ENCODE measurements at places on chromosomes 4 and X.

- no peak for DNase-seq
Measured at GRCh38 chr4:7967501-7968261, 28.0 kb upstream of the AFAP1 start.

GRCh38 chr4:128876200-128876599 is 66.7 kb downstream of the JADE1 start:
- DNase-seq: no peak

DNA sequence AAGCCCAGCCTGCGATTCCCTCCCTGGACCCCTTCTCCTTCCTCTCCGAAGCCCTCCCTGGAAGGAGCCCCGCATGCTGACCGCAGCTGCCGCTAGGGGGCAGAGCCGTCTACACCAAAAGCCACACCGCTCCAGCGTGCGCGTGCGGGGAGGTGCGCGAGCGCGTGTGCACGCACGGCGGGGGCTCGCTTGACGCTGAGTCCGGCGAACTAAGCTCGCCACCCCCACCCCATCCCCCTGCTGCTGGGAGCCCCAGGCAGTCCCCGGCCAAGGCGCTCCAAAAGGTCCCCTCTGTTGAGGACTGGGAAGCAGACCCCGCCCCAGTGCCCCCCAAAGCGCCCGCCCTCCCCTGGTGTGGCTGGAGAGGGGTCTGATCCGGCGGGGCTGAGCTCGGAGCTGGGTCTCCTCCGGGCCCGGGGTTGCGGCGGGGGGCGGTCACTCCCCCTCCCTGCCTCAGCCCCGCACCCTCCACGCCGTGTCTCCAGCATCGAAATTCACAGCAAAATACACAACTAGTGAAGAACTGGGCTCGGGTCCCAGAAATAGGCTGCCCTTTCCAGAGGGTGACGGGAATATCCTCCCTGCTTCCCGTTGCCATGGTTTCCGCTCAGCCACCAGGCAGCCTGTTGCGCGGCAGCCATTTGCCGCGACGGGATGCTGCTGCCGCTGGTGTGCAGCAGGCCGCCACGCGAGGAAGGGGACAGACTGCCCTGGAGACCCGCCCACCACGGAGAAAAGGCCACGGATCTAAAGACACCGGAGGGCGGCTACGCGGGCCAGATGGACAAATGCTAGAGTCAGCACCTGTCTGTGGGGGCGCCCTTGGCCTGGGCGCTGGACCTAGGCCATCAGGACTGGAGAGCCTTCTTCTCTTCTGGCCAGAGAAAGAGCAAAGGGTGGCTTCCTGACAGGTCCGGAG is 11.2 kb upstream of the CCNQ start:
- DNase-seq: peak; percentile 71

DNA sequence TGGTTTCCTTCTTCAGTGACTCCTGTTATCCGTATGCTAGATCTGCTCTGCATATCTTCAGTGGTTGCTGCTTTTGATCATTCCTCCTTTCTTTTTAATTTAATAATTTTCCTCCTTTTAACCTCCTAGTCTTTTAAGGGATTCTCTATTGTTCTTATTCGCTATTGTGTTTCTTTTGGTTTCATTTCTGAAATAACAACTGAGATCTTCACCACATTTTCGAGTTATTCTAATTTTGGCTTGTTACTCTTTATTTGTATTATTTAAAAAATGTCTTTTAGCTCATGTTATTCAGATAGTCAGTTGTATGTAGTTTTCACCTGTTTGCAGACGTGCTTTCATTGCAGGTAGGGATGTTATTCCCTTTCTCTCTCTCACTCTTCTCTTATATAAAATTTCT is 24.9 kb downstream of the IGFBP7 start:
- no peak for DNase-seq

- no peak for DNase-seq
Measured at GRCh38 chrX:12843061-12843667, 23.7 kb upstream of the TLR7 start.

- no peak for DNase-seq
Measured at GRCh38 chr4:18798123-18798522, 776.6 kb upstream of the LCORL start.

GRCh38 chr4:140579278-140579677 is 10.5 kb upstream of the UCP1 start:
- DNase-seq: no peak

DNA sequence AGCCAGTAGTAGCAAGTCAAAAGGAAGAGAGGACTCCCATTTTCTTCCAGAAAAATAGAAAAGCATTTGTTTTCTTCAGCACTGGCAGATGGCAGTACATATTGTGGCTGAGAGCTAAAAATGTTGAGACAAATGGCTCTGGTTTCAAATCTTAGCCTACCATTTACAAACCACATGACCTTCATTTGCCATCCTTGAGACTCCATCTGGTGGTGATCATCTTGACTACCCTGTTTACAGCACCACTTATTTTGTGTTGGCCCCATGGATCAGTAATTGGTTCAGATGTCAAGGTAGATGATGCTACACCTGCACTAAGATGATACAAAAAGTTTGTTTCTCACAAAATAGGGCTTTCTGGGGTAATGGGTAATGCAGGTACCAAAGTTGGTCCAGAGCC is 951.8 kb upstream of the IGFBP7 start:
- DNase-seq: peak; percentile 62

DNA sequence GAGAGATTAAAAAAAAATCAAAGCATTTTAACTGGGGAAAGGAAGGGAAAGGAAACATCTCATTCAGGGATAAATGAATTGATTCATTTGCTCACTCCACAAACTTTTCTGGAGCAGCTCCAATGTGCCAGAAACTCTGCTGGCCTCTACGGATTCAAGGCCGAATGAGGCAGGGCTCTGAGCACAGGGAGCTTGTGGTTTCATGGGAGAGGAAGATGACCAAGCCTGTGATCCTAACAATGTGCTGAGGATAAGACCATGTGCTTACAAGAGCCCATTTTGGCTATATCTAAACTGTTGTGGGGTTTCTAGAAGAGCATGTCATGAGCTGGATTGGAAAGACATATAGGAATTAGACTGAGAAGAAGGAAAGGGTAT is 137.5 kb downstream of the ZNF674 start:
- DNase-seq: no peak

DNA sequence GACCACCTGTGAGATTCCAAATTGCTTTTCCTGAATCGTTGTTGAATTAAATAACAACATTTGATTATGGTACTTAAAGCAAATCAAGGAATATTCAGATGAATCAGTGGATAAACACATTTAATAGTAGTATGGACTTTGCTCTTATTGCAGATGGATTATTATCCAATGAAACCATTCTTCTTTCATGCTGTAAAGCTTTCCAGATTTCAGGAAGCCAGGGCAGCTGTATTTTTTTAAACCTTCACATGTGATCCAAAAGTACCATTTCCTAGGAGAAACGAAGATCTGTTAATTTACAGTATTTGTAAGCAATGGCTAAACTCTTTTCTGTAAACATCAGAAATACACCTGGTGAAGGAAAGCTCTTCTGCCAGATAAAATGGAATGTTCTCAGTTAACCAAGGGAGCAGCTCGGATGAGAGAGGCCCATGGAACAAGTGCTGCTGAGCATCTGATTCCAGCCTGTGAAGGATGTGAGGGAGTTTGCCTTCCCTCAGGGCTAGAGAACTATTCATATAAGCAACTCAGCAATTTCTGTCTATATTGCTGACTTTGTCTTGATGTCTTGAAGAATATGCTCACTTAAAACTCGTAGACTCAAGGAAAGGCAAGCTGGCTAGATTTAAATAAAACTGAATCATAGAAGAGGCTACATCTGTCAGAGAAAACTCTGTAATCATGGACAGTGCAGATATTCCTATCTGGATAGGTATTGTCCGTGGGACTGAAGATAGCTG is 94.4 kb upstream of the LIMCH1 start:
- no peak for DNase-seq

GRCh38 chr4:168846414-168846813 is 163.6 kb downstream of the CBR4 start:
- peak; percentile 75 for DNase-seq

GRCh38 chr4:104015680-104016079 is 295.9 kb upstream of the TACR3 start:
- peak; percentile 47 for DNase-seq

GRCh38 chr4:138945401-138945800 is 70.2 kb upstream of the NOCT start:
- DNase-seq: no peak

GRCh38 chr4:152594978-152595925 is 59.4 kb upstream of the FBXW7 start:
- DNase-seq: no peak

DNA sequence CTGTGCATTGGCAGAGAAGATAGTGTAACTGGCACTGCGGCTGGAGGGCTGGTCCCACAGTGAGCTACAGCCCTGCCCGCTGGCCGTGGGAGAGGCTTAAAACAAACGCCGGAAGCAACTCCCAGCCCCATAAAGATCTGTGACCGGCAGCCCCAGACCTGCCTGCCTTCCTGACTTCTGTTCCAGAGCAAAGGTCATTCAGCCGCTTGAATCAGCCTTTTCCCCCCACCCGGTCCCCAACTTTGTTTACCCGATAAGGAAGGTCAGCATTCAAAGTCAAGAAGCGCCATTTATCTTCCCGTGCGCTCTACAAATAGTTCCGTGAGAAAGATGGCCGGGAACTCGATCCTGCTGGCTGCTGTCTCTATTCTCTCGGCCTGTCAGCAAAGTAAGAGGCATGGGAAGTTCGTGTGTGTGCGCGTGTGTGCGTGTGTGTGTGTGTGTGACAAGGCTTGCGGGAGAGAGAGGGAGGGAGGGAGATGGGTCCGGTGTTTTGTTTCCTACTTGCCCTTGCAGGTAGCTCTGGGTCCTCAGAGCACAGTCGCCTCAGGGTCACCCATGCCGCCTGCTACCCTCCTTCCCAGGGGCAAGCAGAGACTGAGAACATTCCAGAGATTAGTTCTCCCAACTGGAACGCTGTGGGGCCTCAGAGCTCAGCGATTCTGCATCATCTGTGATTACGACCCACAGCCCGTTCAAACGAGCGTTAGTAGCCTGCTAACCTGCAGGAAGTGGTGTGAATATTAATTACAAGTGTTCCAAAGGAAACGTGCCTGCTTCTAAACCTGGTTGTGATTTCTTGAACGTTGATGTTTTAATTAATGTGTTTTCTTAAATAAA is at the start of gene MGST2:
Gene MGST2, plus strand, starts transcription at position 130 of the 840 bp plus-strand sequence. Its CDS starts 201 bp downstream, at position 331.
- peak; percentile 92 for DNase-seq

- no peak for DNase-seq
Measured at GRCh38 chr4:74056858-74057562, 18.5 kb upstream of the CXCL3 start.

DNA sequence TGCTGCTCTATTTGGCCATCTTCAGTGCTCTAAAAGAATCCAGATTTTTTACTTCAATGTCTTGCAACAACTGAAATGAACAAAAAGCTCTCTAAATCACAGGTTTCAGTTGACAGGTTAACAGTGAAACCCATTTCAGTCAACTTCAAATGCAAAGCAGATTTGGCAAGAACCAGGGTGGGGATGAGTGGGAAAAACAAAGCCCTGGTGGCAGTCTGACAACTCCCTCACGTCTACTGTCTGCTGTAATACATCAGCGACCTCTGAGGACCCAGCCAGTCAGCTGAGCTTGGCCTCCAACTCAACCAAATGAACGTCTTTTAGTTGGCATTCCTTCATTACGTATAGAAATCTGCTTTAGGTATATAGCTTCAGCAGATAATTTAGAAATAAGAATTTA is 95.8 kb downstream of the COL25A1 start:
- peak; percentile 5 for DNase-seq

- DNase-seq: no peak
Measured at GRCh38 chrX:15820106-15821073, 30.1 kb downstream of the ZRSR2 start.

DNA sequence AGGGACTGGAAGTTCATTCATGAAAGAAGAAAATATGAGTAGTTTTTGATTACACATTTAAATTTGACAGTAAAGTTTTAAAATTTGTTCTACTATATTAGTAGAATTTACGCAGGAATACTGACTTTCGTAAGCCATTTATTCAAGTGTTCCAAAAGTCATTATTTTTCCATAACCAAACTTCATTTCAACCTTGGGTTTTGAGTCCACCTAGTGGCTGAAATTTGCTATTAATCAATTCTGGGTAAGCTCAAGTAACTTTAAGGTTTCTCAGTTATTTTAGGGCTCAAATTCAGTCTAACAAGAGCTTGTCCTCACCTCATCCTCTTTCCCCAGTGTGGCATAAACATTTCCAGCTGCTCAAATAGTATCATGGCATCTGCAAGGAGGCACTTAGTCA is 175.4 kb downstream of the SH3BGRL start:
- DNase-seq: peak; percentile 18

DNA sequence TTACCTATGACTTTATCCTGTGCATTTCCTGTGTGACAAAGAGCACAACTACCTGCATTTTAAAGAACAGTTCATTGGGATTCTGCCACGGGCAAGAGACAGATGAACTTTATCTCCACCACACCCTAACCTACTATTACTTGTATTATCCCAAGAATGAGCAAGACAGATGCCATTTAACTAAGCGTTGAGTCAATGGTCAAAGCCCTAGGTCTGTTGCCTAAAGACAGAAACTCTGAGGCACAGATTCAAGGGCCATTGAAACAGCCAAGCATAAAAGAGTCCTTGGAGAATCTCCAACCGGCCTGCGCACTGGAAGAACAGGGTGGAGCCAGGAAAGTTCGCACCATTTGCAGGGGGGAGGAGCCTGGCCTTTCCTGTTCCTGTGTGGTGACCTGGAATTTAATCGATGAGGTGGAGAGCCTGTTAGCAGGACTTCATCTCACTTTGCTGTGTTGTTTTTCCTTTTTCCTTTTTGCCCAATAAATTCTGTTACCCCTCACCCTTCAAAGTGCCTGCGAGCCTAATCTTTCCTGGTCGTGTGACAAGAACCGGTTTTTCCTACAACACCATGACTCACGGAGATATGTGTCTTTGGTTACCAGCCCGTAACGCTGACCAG is 146.4 kb upstream of the DIAPH2 start:
- peak; percentile 51 for DNase-seq

GRCh38 chr4:123856689-123857545 is 460.3 kb downstream of the SPRY1 start:
- peak; percentile 86 for DNase-seq

GRCh38 chr4:121932212-121932974 is 19.5 kb downstream of the TRPC3 start:
- DNase-seq: no peak

GRCh38 chr4:113447769-113448168 is 313.8 kb downstream of the CAMK2D start:
- no peak for DNase-seq

DNA sequence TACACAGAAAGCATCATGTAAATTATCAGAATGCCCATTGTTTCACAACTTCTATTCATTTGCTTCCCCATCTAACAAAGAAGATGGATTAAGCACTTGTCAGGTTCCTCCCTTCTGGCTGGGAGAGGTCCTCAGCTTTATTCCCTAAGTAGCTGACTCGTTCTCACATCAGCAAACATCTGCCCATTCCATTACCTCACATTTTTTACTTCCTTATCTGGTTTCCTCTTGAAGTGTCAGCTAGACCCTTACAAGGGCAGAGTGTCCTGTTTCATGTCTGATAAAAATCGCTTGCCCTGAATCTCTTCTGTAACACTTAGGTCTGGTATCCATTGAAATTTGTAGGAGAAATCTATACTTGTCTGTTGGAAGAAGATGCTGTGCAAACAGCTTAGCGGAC is 34.7 kb downstream of the TMPRSS11A start:
- DNase-seq: peak; percentile 81

Data from mesendoderm (in vitro differentiated cells).